PC-9 (cell line): ENCODE measurements at places on chromosomes 13 and 19. TPM values are rescaled to one million over a fixed set of nuclear protein-coding genes. Genes with fewer than 3 reads are reported as not detected.
A peak's percentile ranks its signal among the peaks of the same experiment; 100 is the strongest.

DNA sequence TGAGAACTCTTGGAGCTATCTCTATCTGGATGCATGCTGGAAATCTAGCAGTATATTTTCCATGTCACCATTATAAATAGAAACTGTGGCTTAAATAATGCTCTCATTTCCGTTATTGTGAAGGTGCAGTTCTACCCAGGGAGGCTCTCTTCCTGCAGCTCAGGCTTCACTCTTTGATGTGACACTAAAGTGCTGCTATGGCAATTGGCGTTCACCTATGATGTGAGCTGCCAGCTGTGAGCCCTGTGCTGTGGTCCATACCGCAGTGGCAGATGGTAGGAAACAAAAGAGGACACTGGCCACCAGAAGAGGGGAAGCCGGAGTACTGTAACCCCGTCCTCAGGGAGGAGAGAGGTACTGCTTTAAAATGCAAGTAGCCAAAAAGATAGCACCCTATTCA, 40.6 kb upstream of the ZNF681 start:
- H3K36me3 ChIP-seq = 0 out of 2 replicates have a peak, but pooled peaks cover 4% of the 10 kb centered on the region
- H3K4me3 ChIP-seq = no peak overlapping the region
- H3K27me3 ChIP-seq = no peaks in the 10 kb centered on the region
- no peaks in the 10 kb centered on the region for H3K4me1 ChIP-seq

GRCh38 chr13:89310943-89311672, 1639.9 kb downstream of the SLITRK5 start:
- no peak for DNase-seq
- no peak overlapping the region for H3K4me3 ChIP-seq
- H3K27ac ChIP-seq = no peak overlapping the region
- H3K27me3 ChIP-seq = no peaks in the 10 kb centered on the region
- H3K36me3 ChIP-seq = no peaks in the 10 kb centered on the region

- H3K27ac ChIP-seq = no peak overlapping the region
- no peak overlapping the region for H3K4me3 ChIP-seq
- no peak for DNase-seq
- H3K4me1 ChIP-seq = no peaks in the 10 kb centered on the region
- H3K27me3 ChIP-seq = peaks cover 64% of the 10 kb centered on the region
These were observed 33.9 kb upstream of the CEACAM8 start for GRCh38 chr19:42628411-42629140.

DNA sequence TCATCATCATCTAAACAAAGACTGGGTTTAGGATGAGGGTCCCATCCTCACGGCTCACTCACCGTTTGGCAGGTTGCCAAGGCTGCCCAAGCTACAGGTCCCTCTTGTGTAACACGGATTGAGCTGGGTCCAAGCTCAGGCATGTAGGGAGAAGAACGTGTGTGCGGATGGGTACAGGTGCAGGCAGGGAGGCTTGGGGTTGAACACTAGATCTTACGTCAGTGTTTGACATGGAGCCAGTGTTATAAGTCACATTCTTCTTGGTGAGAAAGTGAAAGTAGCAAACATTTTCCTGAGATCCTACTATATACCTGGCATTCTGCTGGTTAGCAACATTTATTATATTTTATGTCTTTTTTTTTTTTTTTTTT, 136.8 kb upstream of the RNF113B start:
- no peaks in the 10 kb centered on the region for H3K27me3 ChIP-seq
- H3K4me1 ChIP-seq = no peaks in the 10 kb centered on the region
- H3K27ac ChIP-seq = no peak overlapping the region
- H3K36me3 ChIP-seq = no peaks in the 10 kb centered on the region
- no peak for DNase-seq
- H3K4me3 ChIP-seq = no peak overlapping the region

- H3K4me3 ChIP-seq = no peak overlapping the region
- H3K36me3 ChIP-seq = peaks cover 78% of the 10 kb centered on the region
- no peak for DNase-seq
These were observed 12.1 kb downstream of the HNRNPUL1 start for GRCh38 chr19:41276231-41276630.

DNA sequence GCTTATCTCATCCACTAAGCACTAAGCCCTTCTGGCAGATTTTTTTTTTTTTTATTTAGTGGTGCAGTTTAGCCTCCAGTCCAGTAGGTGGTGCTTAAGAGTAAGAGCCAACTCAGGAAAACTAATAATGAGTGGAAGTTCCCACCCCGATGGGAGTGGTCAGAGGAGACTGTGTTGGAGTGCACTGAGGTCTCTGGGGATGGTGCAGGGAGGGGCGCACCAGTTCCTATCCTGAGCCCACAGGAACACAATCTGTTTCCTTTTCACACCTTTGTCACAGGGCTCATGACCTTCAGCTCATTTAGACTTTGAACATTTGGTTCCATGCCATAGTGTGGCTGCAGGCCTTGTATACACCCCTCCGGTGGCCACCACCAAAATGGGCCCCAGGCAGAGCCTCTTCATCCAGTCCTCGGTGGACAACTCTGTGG, 367.4 kb downstream of the SPRY2 start:
- H3K27me3 ChIP-seq = no peaks in the 10 kb centered on the region
- H3K27ac ChIP-seq = no peak overlapping the region
- no peak overlapping the region for H3K4me3 ChIP-seq
- no peak for DNase-seq

DNA sequence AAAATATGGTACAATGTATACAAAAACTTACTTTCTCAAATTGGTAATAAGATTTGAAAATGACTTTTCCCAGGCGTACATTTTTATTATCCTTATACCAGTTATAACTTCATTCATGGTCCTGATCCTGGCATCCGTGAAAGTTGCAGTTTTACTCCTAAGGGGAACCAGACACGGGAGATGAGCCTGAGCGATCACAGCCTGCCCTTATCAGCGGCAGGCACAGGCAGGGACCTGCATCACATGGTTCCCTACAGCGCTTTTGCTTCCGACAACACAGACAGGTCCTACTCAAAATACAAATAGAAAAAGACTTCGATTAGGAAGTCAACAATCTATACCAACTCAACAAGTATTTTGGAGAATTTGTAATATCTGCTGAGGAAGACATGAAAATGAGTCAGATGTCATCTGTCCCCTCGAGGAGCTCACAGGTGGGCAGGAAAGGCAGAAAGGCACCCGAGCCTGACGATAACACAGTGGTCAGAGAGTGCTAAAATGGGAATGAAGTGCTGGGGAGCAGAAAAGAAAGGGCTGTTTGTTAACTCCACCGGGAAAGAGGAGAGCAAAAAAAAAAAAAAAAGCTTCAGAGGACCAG, 93.4 kb downstream of the ABCC4 start:
- no peaks in the 10 kb centered on the region for H3K36me3 ChIP-seq
- DNase-seq = no peak
- no peak overlapping the region for H3K4me3 ChIP-seq
- no peak overlapping the region for H3K27ac ChIP-seq

DNA sequence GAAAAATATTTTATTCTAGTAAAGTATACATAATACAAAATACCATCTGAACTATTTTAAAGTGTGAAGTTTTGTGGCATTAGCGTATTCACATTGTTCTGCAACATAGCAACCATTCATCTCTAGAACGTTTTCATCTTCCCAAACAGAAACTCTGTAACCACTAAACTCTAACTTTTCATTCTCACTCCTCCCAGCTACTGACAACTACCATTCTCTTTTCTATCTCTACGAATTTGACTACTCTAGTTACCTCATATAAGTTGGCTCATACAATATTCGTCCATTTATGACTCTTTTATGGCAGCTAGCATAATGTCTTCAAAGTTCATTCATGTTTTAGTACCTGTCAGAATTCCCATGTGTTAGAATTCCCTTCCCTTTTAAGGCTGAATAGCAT, 150.5 kb upstream of the MIR17HG start:
- no peak overlapping the region for H3K4me3 ChIP-seq
- H3K27ac ChIP-seq = no peak overlapping the region
- H3K4me1 ChIP-seq = no peaks in the 10 kb centered on the region

- no peak overlapping the region for H3K27ac ChIP-seq
- no peak overlapping the region for H3K4me3 ChIP-seq
These were observed 24.5 kb downstream of the RASL11A start for GRCh38 chr13:27295096-27295495.

- H3K27me3 ChIP-seq = no peaks in the 10 kb centered on the region
- no peak overlapping the region for H3K27ac ChIP-seq
- no peaks in the 10 kb centered on the region for H3K36me3 ChIP-seq
These were observed 1015.0 kb downstream of the SLITRK1 start for GRCh38 chr13:82867284-82867683.

- H3K27me3 ChIP-seq = no peaks in the 10 kb centered on the region
- no peak overlapping the region for H3K4me3 ChIP-seq
- H3K36me3 ChIP-seq = no peaks in the 10 kb centered on the region
- DNase-seq = no peak
These were observed 82.0 kb downstream of the PCDH9 start for GRCh38 chr13:67148161-67148571.

- no peaks in the 10 kb centered on the region for H3K36me3 ChIP-seq
- H3K4me3 ChIP-seq = no peak overlapping the region
- DNase-seq = no peak
- H3K4me1 ChIP-seq = no peaks in the 10 kb centered on the region
- H3K27ac ChIP-seq = no peak overlapping the region
- H3K27me3 ChIP-seq = no peaks in the 10 kb centered on the region
These were observed 1.8 kb downstream of the TNFAIP8L1 start for GRCh38 chr19:4641132-4641531.

DNA sequence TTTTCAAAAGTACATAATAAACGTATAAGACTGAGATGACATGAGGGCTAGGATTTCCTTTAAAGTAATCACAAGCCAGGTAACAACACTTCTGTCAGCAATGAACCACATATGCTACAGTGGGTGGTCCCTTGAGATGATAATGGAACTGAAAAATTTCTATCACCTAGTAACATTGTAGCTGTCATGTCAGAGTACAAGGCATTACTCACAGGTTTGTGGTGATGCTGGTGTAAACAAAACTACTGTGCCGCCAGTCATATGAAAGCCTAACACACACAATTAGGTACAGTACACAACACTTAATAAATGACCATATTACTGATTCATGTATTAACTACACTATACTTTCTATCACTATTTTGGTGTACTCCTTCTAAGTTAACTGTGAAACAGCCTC, 36.8 kb downstream of the MIPEP start:
- H3K4me3 ChIP-seq = no peak overlapping the region
- no peaks in the 10 kb centered on the region for H3K27me3 ChIP-seq
- no peak overlapping the region for H3K27ac ChIP-seq
- no peaks in the 10 kb centered on the region for H3K36me3 ChIP-seq

DNA sequence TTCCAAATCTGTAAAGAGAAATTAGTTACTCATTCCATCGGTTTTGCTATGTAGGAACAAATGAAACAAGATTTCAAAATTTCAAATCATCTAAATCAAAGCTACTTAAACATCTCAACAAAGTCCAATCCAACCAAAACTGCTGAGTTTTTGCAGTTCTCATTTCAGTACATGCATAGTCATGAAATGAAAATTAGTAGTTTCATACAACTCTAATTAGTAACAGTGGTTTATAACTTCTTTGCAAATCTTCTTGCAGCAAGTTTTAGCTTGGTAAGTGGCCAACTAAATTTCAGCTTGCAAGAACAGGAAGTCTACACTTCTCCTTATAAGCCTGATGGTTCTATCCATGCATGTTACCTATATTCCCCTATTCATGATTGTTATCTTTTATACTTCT, 75.6 kb downstream of the SPRY2 start:
- no peaks in the 10 kb centered on the region for H3K36me3 ChIP-seq
- no peaks in the 10 kb centered on the region for H3K27me3 ChIP-seq
- DNase-seq = no peak
- H3K4me3 ChIP-seq = no peak overlapping the region
- H3K27ac ChIP-seq = no peak overlapping the region

DNA sequence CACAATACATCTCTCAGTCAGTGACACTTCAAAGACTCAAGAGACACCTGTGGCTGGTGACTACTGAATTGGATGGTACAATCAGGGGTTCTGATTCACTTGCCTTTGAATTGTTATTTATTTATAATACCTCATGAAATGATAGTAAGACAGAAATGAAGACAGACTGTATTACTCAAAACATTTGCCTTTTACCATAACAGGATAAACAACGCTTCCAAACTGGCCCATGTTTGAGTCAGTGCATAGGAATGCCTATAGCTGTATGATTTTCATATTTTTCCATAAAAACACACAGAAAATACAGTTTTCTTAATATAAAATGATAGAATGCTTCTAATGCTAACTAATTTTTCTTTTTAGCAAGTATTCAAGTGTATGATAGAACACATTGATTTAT, 59.5 kb upstream of the FGF14 start:
- no peaks in the 10 kb centered on the region for H3K36me3 ChIP-seq
- H3K27ac ChIP-seq = no peak overlapping the region
- peaks cover 19% of the 10 kb centered on the region for H3K27me3 ChIP-seq
- H3K4me3 ChIP-seq = no peak overlapping the region

DNA sequence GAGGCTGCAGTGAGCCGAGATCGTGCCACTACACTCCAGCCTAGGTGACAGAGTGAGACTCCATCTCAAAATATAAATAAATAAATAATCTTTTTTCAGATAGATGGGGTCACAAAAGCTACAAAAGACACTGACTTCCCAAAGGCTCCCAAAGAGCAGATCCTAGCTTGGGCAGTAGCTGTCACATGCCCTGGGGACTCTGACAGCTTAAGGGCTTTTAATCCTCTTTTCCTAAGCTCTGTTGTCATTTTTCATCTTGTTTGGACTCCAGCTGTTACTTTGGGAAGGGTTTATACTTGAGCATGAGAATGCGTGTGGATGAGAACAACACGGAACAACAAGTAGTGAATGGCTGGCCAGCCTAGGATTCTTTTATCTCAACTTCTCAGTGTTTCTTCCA, 231.7 kb downstream of the MZT1 start:
- no peak for DNase-seq
- H3K36me3 ChIP-seq = no peaks in the 10 kb centered on the region

DNA sequence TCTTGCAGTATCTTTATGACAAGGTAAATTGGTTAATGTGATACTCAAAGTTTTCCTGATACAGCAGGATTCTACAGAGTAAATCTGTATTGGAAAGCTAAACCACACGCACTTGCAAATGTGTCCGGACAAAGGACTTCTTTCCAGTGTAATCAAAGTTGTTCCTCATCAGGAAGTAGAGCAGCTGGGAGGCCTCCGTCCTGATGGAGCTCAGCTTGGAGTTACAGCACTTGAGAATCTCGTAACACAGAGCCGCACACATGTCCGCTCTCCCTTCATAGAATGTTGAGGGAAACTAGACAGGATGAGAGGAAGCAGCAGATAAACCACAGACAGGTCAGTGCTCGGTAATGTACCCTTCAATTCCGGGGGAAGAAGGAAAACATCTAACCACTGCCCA, 78.8 kb upstream of the SLC15A1 start:
- no peaks in the 10 kb centered on the region for H3K27me3 ChIP-seq
- DNase-seq = no peak
- no peak overlapping the region for H3K4me3 ChIP-seq
- 0 out of 2 replicates have a peak, but pooled peaks cover 10% of the 10 kb centered on the region for H3K36me3 ChIP-seq
- H3K27ac ChIP-seq = no peak overlapping the region

- DNase-seq = no peak
- H3K4me1 ChIP-seq = peaks cover 32% of the 10 kb centered on the region
- peak overlapping the region; percentile 52 for H3K4me3 ChIP-seq
- peak overlapping the region; percentile 80 for H3K27ac ChIP-seq
- no peaks in the 10 kb centered on the region for H3K36me3 ChIP-seq
These were observed 11.5 kb upstream of the CAPNS1 start for GRCh38 chr19:36128392-36128736.

Gene POLRMT
- 46.4 and 57.1 TPM in 2 replicates for total RNA-seq

Gene LYPD5
- 2.6 and 2.9 TPM in 2 replicates for total RNA-seq

Gene OLFM2
- total RNA-seq = 3.4 and 6.2 TPM in 2 replicates

Gene CBY2
- total RNA-seq = not detected in 2 replicates

Gene SYNGR4
- 1.3 and 2.1 TPM in 2 replicates for total RNA-seq

Gene OR7G1
- not detected in 2 replicates for total RNA-seq

Gene SKA3
- total RNA-seq = 12.5 and 18.9 TPM in 2 replicates

Gene CALM3
- 211 and 239 TPM in 2 replicates for total RNA-seq

Gene ADAMTSL5
- total RNA-seq = 13.6 and 14.6 TPM in 2 replicates

Gene CD70
- total RNA-seq = not detected in 2 replicates

Gene IZUMO2
- total RNA-seq = not detected in 2 replicates

Gene PRR22
- 4.5 and 4.6 TPM in 2 replicates for total RNA-seq

Gene MED25
- total RNA-seq = 92.2 and 99.6 TPM in 2 replicates
